Fibroblast of skin of abdomen (primary cell): ENCODE measurements at places on chromosomes 4 and X.

DNA sequence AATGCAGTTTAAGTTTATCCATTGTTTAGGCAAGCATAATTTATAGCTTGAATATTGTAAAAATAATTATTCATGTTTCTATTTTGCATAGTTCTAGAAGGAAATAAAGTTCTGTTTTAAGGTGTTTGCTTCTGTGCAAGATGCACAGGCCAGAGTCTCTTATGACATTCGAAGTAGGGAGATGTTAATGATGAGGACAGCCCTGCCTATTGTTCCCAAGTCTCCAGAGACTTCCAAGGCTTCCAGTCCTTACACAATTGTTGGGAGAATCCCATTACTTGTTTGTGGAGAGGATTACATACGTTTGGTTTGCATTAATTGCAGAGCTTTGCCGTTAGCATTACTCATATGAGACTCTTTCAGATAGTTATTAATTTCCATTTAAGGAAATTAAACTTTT lies 96.2 kb upstream of the ANK2 start:
- no peak for DNase-seq

GRCh38 chrX:43822014-43822413 lies 60.2 kb downstream of the MAOB start:
- DNase-seq, result peak; percentile 36

DNA sequence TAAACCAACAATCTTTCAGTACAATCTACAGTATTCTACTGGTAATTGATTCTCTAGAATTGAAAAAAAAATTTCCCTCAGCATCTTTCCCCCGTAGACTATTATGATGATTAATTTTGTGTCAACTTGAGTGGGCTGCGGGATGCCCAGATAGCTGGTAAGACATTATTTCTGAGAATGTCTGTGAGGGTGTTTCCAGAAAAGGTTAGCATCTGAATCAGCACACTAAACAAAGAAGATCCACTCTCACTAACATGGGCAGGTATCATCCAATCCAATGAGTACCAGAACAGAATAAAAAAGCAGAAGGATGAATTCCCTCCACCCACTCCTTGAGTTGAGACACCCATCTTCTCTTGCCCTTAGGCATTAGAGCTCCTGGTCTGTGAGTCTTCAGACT lies 186.1 kb upstream of the MAB21L2 start:
- DNase-seq, result no peak

GRCh38 chr4:384311-385010 lies 46.8 kb downstream of the ZNF141 start:
- DNase-seq, result no peak

DNA sequence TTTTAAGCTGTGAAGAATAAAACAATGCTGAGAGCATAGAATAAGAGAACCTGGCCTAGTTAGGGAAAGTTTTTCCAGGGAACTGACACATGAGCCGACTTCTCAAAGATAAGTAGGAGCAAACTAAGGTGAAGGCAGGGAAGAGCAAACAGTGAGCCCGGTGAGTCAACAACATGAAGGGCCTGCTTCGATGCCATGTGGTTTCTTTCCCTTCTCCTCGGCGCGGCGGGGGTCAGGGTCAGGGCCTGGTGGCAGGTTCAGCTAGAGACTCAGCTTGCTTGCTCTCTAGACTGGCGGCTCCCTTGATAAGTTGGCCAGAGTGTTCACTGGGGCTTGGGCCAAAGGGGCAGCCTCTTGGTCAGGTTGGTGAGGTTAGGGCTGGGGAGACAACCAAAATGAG lies 81.1 kb downstream of the DLG3 start:
- no peak for DNase-seq

DNA sequence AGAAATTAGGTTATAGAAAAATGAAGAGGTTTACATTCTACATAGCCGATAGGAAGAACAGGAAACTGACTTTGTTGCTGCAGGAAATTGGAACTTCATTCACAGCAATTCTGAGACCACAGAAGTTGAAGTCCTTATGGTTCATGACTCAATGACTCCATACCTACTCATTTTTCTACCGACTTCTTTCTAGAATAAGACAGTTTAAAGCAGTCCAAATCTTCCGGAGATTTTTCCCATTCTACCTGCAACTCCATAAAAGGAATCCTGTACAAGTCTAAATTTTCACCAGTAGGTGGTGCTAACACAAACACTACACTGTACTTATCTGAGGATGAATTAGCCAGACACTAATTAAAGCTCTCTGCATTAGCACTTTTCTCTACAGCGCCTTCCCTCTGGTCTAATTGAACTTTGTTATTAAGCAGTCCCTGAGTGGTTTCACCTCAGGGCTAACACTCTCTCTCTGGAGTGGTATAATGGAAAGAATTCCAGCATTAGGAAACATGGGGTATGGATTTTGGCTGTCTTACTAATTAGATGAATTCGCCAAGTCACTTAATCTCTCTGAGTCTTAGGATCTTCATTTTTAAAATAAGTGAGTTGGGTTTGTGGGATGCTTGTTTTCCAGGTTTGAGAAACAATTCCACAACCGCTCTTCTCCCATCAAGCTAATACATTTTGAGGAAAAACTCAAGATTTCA lies 167.9 kb downstream of the SMIM20 start:
- peak; percentile 40 for DNase-seq

DNA sequence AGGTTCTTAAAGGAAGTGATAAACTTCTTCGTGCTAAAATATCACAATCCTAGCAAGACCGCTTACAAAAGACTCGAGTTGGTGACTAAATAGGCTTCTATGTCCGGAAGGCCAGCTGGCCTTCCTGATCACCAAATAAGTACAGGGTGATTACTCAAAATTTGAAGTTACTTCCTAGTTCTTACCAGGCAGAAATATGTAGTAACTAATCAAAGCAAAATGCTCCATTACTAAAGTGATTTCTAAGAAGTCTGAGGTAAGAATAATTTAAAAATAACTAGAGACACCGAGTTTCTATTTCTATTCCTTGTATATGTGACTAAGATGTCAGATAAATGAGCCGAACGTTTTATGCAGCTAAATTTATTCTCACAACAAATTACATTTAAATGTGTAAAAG lies 62.2 kb downstream of the NSUN7 start:
- no peak for DNase-seq

GRCh38 chrX:103678199-103678993 lies 8.1 kb downstream of the MORF4L2 start:
- DNase-seq, result peak; percentile 76

- DNase-seq, result peak; percentile 73
These were observed at the start of gene FLNA for GRCh38 chrX:154374313-154375155. TSS of gene FLNA (minus strand) at chrX:154374634. CDS start at chrX:154371245, 3,389 bp downstream.

DNA sequence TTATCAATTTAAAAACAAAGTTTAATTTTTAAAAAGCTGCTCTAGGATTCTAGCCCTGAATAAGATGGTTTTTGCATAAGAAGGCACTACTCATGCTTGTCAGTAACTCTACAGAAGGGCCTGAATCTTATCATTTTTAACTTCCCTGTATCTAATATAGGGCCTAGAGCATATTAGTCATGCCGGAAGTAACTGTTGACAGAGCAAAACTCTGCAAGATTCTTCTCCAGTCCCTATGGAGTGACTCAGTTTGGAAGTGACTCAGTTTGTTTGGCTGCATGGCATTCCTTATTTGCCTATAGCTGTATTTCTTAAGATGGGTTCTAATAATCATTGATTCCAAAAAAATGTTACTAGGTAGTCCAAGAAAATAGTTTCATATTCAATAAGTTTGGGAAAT lies 431.8 kb upstream of the HTR2C start:
- peak; percentile 44 for DNase-seq

- DNase-seq, result no peak
These were observed 106.7 kb upstream of the BMP2K start for GRCh38 chr4:78669453-78669852.

GRCh38 chrX:84221181-84221580 lies 33.2 kb upstream of the RPS6KA6 start:
- DNase-seq, result no peak

- DNase-seq, result peak; percentile 15
These were observed 3.1 kb upstream of the P2RY4 start for GRCh38 chrX:70262952-70263567.

DNA sequence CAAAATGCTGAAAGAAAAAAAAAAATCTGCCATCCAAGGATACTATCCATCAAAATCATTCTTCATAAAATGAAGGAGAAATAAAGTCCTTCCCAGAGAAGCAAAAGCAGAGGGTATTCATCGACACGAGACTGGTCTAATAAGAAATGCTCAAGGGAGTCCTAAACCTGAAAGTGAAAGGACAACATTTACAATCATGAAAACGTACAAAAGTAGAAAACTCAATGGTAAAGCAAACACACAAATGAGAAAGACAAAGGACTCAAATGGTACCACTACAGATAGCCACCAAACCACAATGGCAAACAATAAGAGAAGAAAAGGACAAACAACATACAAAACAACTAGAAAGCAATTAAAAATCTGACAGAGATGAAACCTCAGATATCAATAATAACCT lies 41.0 kb downstream of the CD99L2 start:
- no peak for DNase-seq

GRCh38 chr4:83548151-83548905 lies 12.4 kb downstream of the GPAT3 start:
- peak; percentile 95 for DNase-seq

GRCh38 chr4:14943749-14944148 lies 58.5 kb upstream of the CPEB2 start:
- no peak for DNase-seq
